ENCODE measurements at places on chromosomes 6 and 20. TPM values are rescaled to one million over a fixed set of nuclear protein-coding genes. Genes with fewer than 3 reads are reported as not detected.

GRCh38 chr6:142823256-142823902 lies 121.6 kb downstream of the HIVEP2 start:
- DNase-seq = no peak

- DNase-seq = no peak
Measured at GRCh38 chr6:123533862-123534648, 102.7 kb downstream of the TRDN start.

- no peak for DNase-seq
Measured at GRCh38 chr6:156885562-156885961, 108.4 kb downstream of the ARID1B start.

GRCh38 chr6:17446713-17447112 lies 53.3 kb downstream of the CAP2 start:
- no peak for DNase-seq

GRCh38 chr20:40265825-40266533 lies 423.1 kb downstream of the MAFB start:
- DNase-seq = no peak

- DNase-seq = no peak
Measured at GRCh38 chr6:162554531-162554930, 173.0 kb downstream of the PRKN start.

DNA sequence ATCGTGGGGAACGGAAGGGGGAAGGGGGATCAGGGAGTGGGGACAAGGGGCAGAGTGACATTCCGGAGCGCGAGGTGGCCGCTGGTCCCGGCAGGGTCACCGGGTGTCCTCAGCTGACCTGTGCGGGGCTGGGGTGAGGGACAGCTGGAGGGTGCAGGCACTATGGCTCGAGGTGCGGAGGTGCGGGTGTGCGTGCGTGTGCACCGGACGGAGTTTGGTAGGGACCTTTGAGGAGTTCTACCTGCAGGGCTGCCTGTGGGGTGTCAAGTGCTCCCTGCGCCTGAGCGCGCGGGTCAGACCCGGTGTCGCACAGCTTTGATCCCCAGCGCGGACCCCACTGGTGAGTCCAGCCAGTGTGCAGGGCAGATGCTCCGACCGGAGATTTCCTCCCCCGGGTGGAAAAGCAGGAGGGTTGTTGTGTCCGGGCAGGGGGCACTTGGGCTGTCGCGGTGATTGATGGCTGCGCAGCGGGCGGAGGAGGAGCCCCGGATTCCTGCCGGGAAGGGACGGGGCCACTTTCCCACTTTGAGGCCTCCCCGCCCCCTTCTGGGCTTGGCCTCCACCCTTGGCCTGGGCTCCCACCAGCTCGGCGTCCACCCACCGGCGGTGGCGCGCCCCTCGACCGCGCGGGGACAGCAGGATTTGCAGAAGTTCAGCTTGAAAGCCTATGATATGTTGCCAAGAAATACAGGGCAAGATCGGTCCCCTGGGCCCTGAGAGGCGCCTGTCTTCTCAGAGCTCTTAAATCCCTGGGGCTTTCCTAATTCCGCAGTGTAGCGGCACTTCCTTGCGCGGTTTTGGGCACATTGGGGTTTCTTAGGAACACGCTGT lies 658 bp downstream of the RIN2 start:
- peak; percentile 89 for DNase-seq

- peak; percentile 97 for DNase-seq
Measured at GRCh38 chr6:31814677-31815024, 432 bp downstream of the HSPA1L start.

- DNase-seq = no peak
Measured at GRCh38 chr6:16089232-16090062, 39.4 kb upstream of the MYLIP start.

Gene SLC18B1
- total RNA-seq = 1.2 TPM

Gene ENPP1
- total RNA-seq = 3.3 TPM

Gene BTBD3
- total RNA-seq = 25.7 TPM

Gene FOXQ1
- total RNA-seq = not detected
